Uterus (tissue), 4 donors: ENCODE measurements at places on chromosomes 6 and 20. TPM values are rescaled to one million over a fixed set of nuclear protein-coding genes. Genes with fewer than 3 reads are reported as not detected.

Gene SYNDIG1
- total RNA-seq, result 0.51 TPM

- no peaks in the 10 kb centered on the region for H3K27me3 ChIP-seq
- peak overlapping the region; percentile 97 for H3K27ac ChIP-seq
- no peaks in the 10 kb centered on the region for H3K36me3 ChIP-seq
- no peak for DNase-seq
- peaks cover 16% of the 10 kb centered on the region for H3K4me1 ChIP-seq
- H3K4me3 ChIP-seq, result no peak overlapping the region
Observed at GRCh38 chr6:44233567-44234100, 10.2 kb downstream of the SLC29A1 start.

DNA sequence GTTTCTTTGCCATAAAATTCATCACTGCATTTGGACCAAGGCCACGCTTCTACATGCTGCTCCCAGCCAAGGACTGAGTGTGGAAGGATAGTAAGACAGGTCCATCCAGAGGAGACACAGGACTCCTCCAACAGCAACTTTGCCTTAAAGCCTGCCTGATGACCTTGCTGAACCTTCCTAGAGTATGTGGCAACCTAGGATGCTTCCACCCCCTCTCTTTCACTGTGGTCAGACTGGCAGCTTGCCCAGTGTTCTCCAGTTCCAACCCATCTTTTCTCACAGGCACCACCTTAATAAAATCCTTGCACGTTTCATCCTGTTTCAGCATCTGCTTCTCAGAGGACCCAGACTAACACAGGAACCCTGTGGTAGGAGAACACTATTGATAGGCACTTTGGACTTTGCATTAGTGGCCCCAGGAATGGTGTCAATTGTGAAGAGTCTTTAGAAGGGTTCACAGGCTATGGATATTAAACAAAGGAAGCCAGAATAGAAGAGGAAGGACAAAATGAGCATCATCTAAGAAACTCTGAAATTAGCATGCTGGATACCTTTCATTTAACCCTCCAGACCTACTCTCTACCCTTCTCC lies 2.4 kb upstream of the PKHD1 start:
- H3K27me3 ChIP-seq, result no peaks in the 10 kb centered on the region
- H3K4me1 ChIP-seq, result no peaks in the 10 kb centered on the region

DNA sequence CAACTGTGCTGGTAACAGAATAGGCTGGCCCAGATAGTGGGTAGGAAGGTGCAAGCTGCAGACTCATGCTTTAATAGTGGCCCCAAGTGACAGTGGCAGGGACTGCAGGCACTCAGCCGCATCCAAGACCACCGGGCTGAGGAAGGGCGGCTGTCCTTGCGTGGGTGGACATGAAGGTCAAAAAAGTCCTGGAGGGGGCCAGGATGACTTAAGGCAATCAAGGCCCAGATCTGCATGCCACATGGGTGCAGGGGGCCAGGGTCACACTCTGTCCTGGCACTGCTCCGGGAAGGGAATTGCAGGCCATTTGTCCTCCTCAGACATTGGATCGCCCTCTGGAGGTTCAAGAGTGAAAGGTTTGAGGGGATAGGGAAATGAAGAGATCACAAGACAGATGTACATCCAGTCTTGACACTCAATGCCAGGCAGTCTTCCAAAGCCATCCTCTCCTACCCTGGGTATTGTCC lies 10.4 kb upstream of the VNN2 start:
- H3K36me3 ChIP-seq, result no peaks in the 10 kb centered on the region
- DNase-seq, result no peak
- no peak overlapping the region for H3K4me3 ChIP-seq
- H3K4me1 ChIP-seq, result no peaks in the 10 kb centered on the region
- no peaks in the 10 kb centered on the region for H3K27me3 ChIP-seq

DNA sequence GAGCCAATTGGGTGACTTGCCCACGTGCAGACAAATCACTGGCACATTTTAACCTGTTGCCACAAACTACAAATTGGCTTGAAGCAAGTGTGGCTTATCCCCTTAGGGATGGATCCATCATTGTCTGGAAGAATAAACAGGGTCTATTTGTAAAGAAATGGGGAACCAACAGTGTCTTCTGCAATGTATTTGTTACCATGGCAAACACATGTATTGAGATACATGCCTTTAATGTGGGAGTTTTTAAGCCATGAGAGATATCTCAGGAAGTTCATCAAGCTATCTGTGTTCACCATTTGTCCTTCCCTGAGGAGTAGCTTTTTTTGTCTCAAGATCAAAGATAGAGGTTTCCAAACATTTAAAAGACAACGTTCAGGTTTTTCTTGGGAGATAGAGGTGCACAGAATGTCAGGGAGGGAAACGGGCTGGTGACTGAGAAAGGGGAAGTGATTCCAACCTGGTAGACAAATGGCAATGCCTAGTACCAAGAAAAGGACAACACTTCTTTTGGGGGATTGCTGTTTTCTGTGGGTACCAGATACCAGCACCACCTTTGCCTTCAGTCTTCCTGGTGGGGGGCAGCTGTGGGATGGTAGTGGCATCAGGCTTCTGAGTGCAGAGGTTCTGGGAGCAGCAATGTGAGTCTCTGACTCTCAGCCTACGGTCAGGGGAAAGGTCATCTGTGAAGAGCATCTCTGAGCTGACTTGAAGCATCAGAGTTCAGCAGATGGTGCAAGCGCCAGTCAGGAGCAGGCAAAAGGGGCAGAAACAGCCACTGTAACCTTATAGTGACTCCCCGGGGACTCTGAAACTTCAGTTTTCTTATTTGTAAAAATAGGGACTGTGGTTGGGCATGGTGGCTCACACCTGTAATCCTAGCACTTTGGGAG lies 20.1 kb upstream of the BCAS1 start:
- H3K4me3 ChIP-seq, result no peak overlapping the region
- H3K4me1 ChIP-seq, result no peaks in the 10 kb centered on the region
- no peak overlapping the region for H3K27ac ChIP-seq
- no peak for DNase-seq

DNA sequence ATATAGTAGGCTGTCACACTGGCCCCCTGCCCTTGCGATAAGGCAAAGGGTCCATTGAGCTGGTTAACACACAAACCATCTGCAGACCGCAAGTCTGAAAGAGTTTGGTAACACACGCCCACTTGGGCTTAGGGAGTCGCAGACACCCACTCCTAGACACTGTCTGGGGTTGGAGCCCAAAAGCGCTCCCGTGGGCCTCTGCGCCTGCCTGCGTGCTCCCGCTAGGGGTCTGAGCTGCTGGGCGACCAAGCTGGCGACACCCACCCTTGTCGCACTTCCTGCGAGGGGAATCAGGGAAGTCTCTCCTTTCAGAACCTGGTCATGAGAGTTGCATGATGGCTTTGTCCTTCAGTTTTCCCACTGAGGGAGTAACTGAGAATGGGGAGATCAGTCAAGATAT lies 653.0 kb downstream of the HTR1B start:
- H3K27ac ChIP-seq, result no peak overlapping the region
- no peak overlapping the region for H3K4me3 ChIP-seq
- no peaks in the 10 kb centered on the region for H3K36me3 ChIP-seq
- no peaks in the 10 kb centered on the region for H3K4me1 ChIP-seq
- DNase-seq, result no peak
- H3K27me3 ChIP-seq, result no peaks in the 10 kb centered on the region

- no peak overlapping the region for H3K27ac ChIP-seq
- no peaks in the 10 kb centered on the region for H3K36me3 ChIP-seq
Observed at GRCh38 chr6:143158113-143158581, 97.5 kb downstream of the AIG1 start.
